ENCODE measurements at places on chromosomes 11 and 22.
A peak's percentile ranks its signal among the peaks of the same experiment; 100 is the strongest.

DNA sequence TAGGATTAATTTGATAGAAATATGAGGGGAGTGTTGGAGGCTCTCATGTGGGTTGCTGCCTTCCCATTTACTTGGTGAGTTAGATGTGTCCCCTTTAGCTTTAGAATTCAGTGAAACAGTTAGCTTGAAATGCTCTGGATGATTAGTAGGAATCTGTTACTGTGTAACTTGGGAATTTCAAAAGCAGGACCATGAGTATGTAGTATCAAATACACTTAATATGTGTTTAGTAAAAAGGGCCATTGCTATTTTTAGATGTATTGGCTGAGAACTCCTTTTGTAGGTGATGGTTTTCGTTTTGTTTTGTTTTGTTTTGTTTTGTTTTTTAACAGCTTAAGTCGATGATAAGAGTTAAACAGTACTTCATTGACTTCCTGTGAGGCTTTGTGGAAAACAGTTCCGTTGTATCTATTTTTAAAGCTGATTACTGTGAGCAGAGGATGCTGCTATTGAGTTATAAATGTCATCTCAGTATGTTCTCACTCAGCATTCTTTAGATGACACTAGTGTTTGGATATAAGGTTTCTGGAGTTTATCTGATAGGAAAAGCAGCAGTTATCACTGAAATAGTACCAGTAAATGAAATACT lies 53.5 kb downstream of the MCAM start:
- no peaks in the 10 kb centered on the region for H3K27me3 ChIP-seq
- no peak overlapping the region for H3K27ac ChIP-seq
- no peaks in the 10 kb centered on the region for H3K36me3 ChIP-seq
- no peak overlapping the region for H3K4me3 ChIP-seq

DNA sequence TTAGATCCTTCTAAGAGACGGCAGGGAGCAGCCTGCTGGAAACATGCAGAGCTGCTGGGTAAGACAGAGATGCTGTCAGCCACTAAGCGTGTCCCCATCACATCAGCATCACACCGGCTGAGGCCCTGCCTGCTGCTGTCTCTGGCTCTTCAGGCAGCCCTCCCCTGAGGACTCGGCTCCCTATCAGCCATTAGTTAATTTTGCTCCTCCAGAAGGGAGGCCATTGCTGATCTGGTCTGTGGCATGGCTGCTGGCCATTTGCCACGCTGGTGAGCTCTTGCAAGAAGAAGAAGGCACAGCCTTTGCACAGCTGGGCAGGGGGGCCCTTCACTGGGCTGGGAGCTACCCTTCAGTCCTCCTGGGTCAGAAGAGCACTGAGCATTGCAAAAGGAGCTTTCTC lies 131.2 kb upstream of the PARVA start:
- peaks cover 9% of the 10 kb centered on the region for H3K4me1 ChIP-seq
- no peaks in the 10 kb centered on the region for H3K36me3 ChIP-seq
- no peak overlapping the region for H3K4me3 ChIP-seq
- DNase-seq, result no peak
- peak overlapping the region; percentile 59 for H3K27ac ChIP-seq

GRCh38 chr11:67662142-67662834 lies 11.8 kb upstream of the ACY3 start:
- H3K27me3 ChIP-seq, result no peaks in the 10 kb centered on the region
- H3K27ac ChIP-seq, result no peak overlapping the region
- H3K36me3 ChIP-seq, result no peaks in the 10 kb centered on the region
- no peaks in the 10 kb centered on the region for H3K4me1 ChIP-seq

DNA sequence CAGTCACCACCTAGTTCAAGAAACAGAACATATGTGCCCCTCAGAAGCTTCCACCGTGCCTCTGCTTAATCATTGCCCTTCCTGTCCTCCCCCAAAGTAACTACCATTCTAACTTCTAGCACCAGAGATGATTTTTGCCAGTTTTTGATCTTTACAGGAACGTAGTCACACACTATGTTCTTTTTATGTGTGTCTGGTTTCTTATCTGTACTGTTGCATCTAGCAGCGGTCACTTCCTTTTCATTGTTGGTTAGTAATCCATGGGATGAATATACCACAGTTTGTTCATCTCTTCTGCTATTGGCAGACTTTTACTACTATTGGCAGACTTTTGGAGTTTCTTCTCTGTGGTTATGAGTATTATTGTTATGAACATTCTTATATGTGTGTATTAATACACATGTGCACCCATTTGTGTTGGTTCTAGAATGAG lies 34.6 kb downstream of the SPECC1L start:
- H3K27me3 ChIP-seq, result no peaks in the 10 kb centered on the region
- H3K4me1 ChIP-seq, result peaks cover 16% of the 10 kb centered on the region
- DNase-seq, result no peak
- no peak overlapping the region for H3K4me3 ChIP-seq

GRCh38 chr11:65639623-65640482 lies 2.0 kb downstream of the SIPA1 start:
- H3K36me3 ChIP-seq, result peaks cover 6% of the 10 kb centered on the region
- peak overlapping the region; percentile 27 for H3K4me3 ChIP-seq
- no peak for DNase-seq
- H3K27ac ChIP-seq, result peak overlapping the region; percentile 80

- no peaks in the 10 kb centered on the region for H3K4me1 ChIP-seq
- no peaks in the 10 kb centered on the region for H3K27me3 ChIP-seq
- DNase-seq, result no peak
- H3K27ac ChIP-seq, result no peak overlapping the region
Observed at GRCh38 chr11:64391839-64392238, 32.9 kb downstream of the RPS6KA4 start.

DNA sequence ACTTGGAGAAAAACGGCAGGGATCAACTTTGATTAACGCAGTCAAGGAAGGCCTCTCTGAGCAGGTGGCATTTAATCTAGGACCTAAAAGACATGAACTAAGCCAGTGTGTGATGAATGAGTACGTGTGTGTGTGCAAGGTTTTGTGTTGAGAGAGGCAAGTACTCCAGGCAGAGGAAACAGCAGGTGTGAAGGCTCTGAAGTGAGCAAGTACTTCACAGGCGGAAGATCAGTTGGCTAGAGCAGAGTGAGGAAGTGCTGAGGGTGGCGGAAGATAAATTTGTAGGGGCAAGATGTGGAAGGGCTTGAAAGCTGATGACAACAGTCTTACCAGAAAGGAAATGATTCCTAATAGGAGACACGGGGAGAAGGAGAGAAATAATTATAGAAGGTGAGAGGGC lies 6.8 kb downstream of the APIP start:
- no peak overlapping the region for H3K4me3 ChIP-seq
- DNase-seq, result no peak
- no peaks in the 10 kb centered on the region for H3K36me3 ChIP-seq
- H3K27ac ChIP-seq, result peak overlapping the region; percentile 8
- H3K27me3 ChIP-seq, result no peaks in the 10 kb centered on the region

- no peak overlapping the region for H3K27ac ChIP-seq
- DNase-seq, result no peak
- H3K4me1 ChIP-seq, result no peaks in the 10 kb centered on the region
- H3K4me3 ChIP-seq, result no peak overlapping the region
- peaks cover 19% of the 10 kb centered on the region for H3K36me3 ChIP-seq
Observed at GRCh38 chr22:49775867-49776511, 51.7 kb downstream of the BRD1 start.

DNA sequence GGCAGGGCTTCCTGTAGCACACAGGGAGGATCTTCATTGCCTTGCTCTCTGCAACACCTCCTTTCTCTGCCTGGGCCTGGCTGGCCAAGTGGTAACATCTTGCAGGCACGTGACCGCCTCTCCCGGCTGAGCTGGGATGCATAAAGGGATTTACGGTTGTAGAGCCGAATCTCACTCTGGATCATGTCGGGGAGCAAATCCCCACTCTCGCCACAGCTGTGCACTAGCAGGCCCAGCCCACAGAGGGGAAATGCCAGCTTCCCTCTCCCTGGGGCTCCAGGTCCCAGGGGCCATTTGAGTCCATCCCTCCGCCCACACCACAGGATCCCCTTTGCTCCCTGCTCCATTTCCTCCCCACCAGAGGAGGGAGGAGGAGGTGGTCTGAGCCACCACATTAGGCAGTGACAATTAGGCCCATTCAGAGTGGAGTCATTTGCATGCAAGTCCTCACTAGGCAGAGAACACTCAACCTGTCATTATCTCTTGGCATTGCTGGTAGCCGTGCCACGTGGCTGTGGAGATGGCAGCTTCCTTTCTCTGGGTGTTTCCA lies 196.7 kb downstream of the DSCAML1 start:
- H3K27ac ChIP-seq, result no peak overlapping the region
- H3K27me3 ChIP-seq, result peaks cover 3% of the 10 kb centered on the region
- no peaks in the 10 kb centered on the region for H3K36me3 ChIP-seq
- no peak for DNase-seq
- no peak overlapping the region for H3K4me3 ChIP-seq

GRCh38 chr11:10309163-10310093 lies 4.6 kb downstream of the ADM start:
- peaks cover 5% of the 10 kb centered on the region for H3K4me1 ChIP-seq
- no peak overlapping the region for H3K4me3 ChIP-seq
- no peaks in the 10 kb centered on the region for H3K27me3 ChIP-seq
- peak overlapping the region; percentile 95 for H3K27ac ChIP-seq

- H3K27ac ChIP-seq, result no peak overlapping the region
- no peaks in the 10 kb centered on the region for H3K27me3 ChIP-seq
- H3K36me3 ChIP-seq, result no peaks in the 10 kb centered on the region
- H3K4me3 ChIP-seq, result no peak overlapping the region
Observed at GRCh38 chr11:861105-861479, 18.4 kb downstream of the TSPAN4 start.

DNA sequence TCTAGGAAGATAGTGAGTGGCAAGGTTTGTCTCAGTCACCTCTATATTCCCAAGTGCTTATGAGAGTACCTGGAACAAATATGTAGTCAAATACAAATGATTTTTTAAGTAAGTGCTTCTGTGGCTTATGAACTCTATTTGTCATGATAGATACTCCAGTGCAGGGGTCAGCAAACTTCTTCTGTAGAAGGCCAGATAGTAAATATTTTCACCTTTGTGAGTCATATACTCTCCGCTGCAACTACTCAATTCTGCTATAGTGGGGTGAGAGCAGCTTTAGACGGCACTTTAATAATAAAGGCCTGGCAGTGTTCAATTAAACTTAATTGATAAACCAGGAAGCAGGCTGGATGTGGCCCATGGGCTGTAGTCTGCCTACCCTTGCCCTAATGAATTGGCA lies 12.4 kb upstream of the CCDC34 start:
- no peaks in the 10 kb centered on the region for H3K27me3 ChIP-seq
- no peak overlapping the region for H3K4me3 ChIP-seq
- H3K36me3 ChIP-seq, result no peaks in the 10 kb centered on the region
- no peak overlapping the region for H3K27ac ChIP-seq
- H3K4me1 ChIP-seq, result no peaks in the 10 kb centered on the region

GRCh38 chr22:31122196-31122531 lies 602 bp upstream of the INPP5J start:
- H3K4me3 ChIP-seq, result no peak overlapping the region
- H3K36me3 ChIP-seq, result no peaks in the 10 kb centered on the region
- no peaks in the 10 kb centered on the region for H3K27me3 ChIP-seq
- H3K27ac ChIP-seq, result peak overlapping the region; percentile 81

GRCh38 chr22:24550028-24550901 lies 4.7 kb downstream of the GUCD1 start:
- no peaks in the 10 kb centered on the region for H3K36me3 ChIP-seq
- no peak for DNase-seq
- H3K4me1 ChIP-seq, result peaks cover 10% of the 10 kb centered on the region
- H3K27ac ChIP-seq, result no peak overlapping the region
- no peaks in the 10 kb centered on the region for H3K27me3 ChIP-seq

DNA sequence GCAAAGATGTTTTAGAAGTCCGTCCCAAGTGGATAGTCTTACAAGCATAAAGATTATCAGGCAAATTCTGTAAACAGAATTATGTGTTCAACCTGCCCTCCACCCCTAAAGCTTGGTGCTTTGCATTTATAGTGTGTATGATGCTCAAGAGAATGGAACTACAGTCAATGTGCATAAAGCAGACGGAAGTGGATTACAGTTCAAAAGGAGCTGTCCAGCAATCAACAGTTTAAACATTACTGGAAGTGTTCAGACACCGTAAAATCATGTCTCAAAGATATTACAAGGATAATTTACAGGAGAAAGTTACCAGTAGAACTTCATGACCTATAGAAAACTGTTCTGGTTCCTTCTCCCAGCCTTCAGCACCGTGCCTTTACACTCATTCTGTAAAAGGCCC lies 1.0 kb downstream of the RIC3 start:
- DNase-seq, result no peak
- no peaks in the 10 kb centered on the region for H3K27me3 ChIP-seq
- H3K4me1 ChIP-seq, result no peaks in the 10 kb centered on the region
- peak overlapping the region; percentile 72 for H3K4me3 ChIP-seq
- no peaks in the 10 kb centered on the region for H3K36me3 ChIP-seq
- H3K27ac ChIP-seq, result no peak overlapping the region

GRCh38 chr11:67372993-67373647 lies at the start of gene CLCF1:
Gene CLCF1, minus strand, starts transcription at chr11:67373598. Its CDS starts 59 bp downstream, at chr11:67373539.
- H3K27me3 ChIP-seq, result no peaks in the 10 kb centered on the region
- peaks cover 6% of the 10 kb centered on the region for H3K4me1 ChIP-seq
- no peak for DNase-seq
- H3K4me3 ChIP-seq, result peak within 1 kb of the TSS; percentile 94
- no peaks in the 10 kb centered on the region for H3K36me3 ChIP-seq
- H3K27ac ChIP-seq, result peak within 1 kb of the TSS; percentile 96

DNA sequence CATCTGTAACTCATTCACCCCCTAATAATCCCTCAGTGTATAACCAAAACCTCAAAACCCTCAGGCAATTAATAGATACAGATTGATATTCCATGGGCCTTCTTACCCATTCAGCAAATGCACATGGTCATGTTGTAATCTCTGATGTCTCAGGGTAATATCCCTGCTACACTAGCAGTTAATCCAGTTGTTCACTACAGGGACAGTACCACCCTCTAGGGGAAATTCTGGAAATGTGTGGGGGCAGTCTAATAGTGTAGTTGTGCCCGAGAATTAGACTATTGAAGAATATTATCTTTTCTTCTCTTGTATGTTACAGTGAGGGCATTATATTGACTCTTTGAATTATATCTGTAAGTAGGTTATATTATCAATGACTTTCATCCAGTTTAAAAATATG lies 175.4 kb downstream of the CWF19L2 start:
- no peak overlapping the region for H3K27ac ChIP-seq
- no peaks in the 10 kb centered on the region for H3K27me3 ChIP-seq

GRCh38 chr11:44793350-44794090 lies 66.8 kb downstream of the TSPAN18 start:
- no peak overlapping the region for H3K27ac ChIP-seq
- no peaks in the 10 kb centered on the region for H3K4me1 ChIP-seq
- H3K36me3 ChIP-seq, result no peaks in the 10 kb centered on the region
- no peak for DNase-seq

DNA sequence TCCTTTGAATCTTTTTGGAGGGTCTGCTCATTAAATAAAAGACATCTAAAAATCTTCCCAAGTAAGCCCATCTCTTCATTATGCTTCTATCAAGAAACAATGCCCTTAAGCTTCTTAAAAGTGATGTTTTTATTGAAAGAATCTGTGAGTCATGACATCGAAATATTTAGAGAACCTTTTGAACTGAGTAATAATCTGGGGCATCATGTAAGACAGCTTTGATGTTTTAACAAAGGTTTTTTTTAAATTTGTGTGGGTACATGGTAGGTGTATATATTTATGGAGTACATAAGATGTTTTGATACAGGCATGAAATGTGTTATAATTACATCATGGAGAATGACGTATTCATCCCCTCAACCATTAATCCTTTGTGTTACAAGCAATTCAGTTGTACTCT lies 46.8 kb downstream of the PLAAT5 start:
- no peak for DNase-seq
- no peak overlapping the region for H3K27ac ChIP-seq
- H3K36me3 ChIP-seq, result no peaks in the 10 kb centered on the region
- no peaks in the 10 kb centered on the region for H3K27me3 ChIP-seq
- H3K4me1 ChIP-seq, result no peaks in the 10 kb centered on the region
- H3K4me3 ChIP-seq, result no peak overlapping the region

GRCh38 chr22:41256254-41257253 lies 15.8 kb upstream of the CHADL start:
- H3K27me3 ChIP-seq, result no peaks in the 10 kb centered on the region
- peak; percentile 61 for DNase-seq
- H3K36me3 ChIP-seq, result no peaks in the 10 kb centered on the region
- H3K4me1 ChIP-seq, result no peaks in the 10 kb centered on the region
- peak overlapping the region; percentile 45 for H3K27ac ChIP-seq
- no peak overlapping the region for H3K4me3 ChIP-seq
